ENCODE measurements at places on chromosomes 7 and 10. TPM values are rescaled to one million over a fixed set of nuclear protein-coding genes. Genes with fewer than 3 reads are reported as not detected.

The ARID5B gene
- 11.3 TPM for total RNA-seq

The ATE1 gene
- total RNA-seq, result 15.9 TPM

DNA sequence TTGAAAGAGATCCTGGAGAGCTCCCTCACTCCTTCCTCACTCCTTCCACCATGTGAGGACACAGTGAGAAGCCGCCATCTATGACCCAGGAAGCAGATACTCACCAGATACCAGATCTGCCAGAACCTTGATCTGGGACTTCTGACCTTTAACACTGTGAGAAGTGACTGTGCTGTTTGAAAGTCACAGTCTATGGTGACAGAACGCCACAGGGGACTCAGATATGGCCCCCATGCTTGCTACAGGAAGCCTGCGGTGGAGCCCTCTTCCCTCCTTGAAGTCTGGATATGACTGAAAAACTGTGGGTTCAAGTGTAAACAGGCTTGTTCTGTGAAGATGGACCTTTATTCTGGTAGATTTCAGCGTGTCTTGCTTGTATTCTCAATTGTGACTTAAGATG, 297.8 kb downstream of the KLF6 start:
- DNase-seq, result no peak

GRCh38 chr7:71261066-71261465, 129.1 kb downstream of the GALNT17 start:
- no peak for DNase-seq

DNA sequence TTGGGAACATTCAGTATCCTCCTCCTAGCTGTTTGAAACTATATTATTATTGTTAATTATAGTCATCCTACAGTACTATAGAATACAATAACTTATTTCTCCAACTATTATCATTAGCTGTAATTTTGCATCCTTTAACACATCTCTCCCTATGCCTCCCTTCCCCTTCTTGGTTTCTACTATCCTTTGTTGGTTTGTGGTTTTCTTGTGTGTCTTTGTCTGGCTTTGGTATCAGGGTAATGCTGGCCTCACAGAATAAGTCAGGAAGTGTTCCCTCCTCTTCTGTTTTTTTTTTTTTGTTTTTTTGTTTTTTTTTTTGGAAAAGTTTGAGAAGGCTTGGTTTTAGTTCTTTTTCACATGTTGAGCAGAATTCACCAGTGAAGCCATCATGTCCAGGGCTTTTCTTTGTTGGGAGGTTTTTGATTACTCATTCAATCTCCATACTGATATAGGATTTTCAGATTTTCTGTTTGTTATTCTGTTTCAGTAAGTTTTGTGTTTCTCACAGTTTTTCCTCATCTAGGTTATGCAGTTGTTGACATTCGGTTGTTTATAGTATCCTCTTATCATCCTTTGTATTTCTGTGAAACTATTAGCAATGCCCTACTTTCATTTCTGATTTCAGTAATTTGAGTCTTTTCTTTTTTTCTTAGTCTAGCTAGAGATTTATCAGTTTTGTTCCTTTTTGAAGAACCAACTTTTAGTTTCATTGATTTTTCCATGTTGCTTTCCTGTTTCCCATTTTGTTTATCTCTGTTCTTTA, 21.6 kb downstream of the C1GALT1 start:
- DNase-seq, result no peak

DNA sequence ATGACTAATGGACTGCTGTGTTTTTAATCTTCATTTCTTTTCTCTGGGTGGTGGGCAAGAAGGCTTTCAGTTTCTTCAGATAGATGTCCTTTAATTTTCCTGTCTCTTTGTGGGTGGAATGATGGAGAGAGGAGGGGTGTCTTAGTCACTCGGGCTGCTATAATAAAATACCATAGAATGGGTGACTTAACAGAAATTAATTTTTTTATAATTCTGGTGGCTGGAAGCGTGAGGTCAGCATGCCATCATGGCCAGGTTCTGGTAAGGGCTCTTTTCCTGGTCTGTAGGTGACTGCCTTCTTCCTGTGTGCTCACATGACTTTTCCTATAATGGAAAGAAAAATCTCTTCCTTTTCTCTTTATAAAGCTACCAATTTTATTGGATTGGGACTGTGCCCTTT, 6.3 kb downstream of the RSBN1L start:
- DNase-seq, result no peak

DNA sequence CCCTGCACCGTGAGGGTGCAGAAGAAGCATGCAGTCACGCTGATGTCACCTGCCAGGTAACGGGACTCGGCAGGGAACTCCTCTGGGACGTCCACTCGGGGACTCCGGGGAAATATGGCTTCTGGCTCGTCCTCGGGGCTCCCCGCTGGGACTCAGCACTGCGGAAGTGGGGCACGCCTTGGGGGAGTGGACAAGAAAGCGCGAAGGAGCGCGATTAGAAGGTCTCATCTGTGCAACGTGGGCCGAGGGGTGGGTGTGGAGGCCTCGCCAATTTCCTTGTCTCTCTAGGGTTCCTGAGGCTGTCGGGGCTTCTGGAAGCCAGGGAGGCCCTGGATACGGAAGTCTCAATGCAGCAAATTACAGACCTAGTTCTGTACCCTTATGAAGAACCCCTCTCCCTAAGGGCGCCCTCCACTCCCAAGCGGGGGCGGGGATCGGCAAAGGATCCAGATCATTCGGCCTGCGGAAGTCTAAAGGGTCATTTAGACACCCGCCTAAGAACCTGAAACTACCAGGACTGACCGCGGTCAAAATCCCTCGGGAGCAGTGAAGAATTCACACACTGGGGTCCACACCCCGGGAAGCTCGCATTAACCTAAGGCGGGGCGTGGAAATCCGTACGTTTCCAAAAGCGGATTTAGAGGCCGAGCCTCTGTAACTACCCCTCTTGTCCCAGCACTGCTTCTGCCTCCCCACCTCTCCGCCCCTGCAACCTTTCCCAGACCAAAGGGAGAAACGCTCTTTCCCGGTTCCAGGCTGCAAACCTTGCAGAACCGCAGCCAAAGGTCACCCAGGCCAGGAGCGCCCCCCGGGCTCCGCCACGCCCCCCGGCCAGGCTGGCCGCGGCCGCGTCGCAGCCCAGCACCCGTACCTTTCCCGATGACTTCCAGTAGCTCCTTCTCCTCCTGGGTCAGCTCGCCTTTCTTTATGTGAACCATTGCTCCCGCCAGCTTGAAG, 640 bp downstream of the ANKMY2 start:
- DNase-seq, result peak; percentile 63

DNA sequence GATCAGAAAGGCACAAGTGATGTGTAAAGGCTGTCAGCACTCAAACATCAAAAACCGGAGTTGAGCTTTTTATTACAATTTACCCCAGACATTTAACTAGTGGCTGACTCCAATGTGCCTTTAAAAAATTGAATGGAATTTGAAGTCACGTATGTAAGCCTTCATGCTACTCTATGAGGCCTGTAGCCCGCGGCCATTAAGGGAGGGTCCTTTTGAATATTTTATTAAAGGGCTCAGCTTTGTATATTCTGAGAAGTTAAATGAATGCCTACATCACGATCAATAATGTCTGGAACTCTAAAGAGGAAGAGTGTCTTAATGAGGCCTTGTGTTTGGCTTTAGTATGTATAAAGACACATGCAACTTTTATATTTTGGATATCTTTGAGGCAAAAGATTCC, 916.6 kb upstream of the CELF2 start:
- DNase-seq, result no peak

GRCh38 chr10:77419979-77420378, 217.6 kb downstream of the KCNMA1 start:
- no peak for DNase-seq

DNA sequence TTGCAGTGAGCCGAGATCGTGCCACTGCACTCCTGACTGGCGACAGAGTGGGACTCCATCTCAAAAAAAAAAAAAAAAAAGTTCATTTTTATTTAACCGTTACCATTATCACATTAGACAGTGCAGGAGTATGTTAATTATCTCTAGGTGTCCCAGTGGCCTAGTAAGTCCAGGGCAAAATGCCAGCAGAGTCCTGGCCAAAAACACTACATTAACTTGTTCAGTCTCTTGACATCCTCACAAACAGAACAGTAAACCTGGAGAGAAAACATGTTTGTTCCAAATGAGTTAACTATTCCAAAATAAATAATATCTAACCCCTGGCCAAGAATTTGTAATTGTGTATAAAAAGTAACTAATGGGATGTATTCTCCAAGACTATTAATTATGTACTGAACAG, 43.2 kb downstream of the PTPRZ1 start:
- no peak for DNase-seq

- DNase-seq, result no peak
Measured at GRCh38 chr7:75039166-75039565, 34.4 kb downstream of the RCC1L start.

GRCh38 chr7:33916357-33917081, 11.2 kb downstream of the BMPER start:
- DNase-seq, result no peak

DNA sequence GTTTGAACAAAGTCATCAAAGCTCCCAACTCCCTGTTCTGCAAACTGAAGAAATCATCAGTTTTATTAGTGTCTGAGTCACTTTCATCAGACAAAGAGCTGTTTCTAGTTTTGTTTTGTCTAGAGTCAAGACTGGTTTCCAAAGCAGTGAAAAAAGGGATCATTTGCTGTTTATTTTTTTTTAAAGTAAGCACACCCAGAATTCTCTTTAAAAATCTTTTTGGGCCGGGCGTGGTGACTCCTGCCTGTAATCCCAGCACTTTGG, 972.0 kb upstream of the CELF2 start:
- DNase-seq, result no peak

- DNase-seq, result no peak
Measured at GRCh38 chr7:156907656-156908055, 14.7 kb upstream of the LMBR1 start.

- no peak for DNase-seq
Measured at GRCh38 chr10:74156919-74157289, 5.9 kb downstream of the ADK start.

DNA sequence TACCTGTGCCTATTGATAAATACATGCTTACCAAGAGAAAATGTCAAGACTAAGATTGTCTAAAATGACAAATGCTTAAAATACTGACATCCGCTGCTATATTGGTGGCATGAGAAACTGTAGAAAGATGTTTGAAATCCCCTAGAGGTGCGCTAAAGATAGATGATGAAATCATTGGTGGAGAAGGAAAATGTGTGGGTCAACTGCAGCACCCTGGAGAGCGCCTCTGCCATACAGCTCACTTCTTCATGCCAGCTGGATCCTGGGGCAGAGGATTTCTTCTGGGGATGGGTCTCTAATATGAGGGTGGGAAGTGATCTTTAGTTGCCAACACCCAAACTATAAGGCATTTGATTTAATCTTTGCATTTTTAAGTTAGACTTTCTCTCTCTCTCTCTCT, 680.4 kb upstream of the POM121L12 start:
- no peak for DNase-seq

The LRRN3 gene
- under 0.01 TPM for total RNA-seq

The TET1 gene
- 2.4 TPM for total RNA-seq

DNA sequence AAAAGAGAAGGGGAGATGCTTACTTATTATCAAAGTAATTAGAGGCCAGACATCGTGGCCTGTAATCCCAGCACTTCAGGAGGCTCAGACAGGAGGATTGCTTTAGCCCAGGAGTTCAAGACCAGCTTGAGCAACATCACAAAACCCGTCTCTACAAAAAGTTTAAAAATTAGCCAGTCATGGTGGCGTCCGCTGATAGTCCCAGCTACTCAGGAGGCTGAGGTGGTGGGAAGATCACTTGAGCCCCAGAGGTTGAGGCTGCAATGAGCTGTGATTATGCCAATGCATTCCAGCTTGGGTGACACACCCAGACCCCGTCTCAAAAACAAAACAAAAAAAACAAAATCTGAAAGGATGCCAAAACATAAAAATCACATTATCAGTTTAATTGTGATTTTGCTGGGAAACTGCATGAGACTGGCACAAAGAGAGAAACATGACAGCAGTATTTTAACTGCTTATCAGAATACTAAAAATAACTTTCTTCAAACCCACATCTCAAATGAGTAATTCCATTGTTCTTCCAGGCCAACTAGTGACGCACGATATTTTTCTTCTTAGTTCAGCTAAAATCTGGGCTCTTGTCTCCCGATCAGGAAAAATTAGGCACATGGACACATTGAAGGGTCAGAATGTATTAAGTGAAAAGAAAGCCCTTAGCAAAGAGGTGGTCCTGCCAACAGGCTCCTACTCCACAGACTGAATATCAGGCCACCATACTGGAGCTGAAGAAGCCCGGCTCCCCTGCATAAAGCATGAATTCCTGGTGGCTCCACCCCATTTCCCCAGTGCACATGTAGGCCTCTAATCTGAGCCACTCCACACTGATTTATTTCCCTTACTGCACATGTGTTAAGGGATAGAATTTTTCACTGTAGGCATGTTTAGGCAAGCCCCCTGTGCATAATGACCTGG, 9.6 kb upstream of the CCM2 start:
- DNase-seq, result no peak

DNA sequence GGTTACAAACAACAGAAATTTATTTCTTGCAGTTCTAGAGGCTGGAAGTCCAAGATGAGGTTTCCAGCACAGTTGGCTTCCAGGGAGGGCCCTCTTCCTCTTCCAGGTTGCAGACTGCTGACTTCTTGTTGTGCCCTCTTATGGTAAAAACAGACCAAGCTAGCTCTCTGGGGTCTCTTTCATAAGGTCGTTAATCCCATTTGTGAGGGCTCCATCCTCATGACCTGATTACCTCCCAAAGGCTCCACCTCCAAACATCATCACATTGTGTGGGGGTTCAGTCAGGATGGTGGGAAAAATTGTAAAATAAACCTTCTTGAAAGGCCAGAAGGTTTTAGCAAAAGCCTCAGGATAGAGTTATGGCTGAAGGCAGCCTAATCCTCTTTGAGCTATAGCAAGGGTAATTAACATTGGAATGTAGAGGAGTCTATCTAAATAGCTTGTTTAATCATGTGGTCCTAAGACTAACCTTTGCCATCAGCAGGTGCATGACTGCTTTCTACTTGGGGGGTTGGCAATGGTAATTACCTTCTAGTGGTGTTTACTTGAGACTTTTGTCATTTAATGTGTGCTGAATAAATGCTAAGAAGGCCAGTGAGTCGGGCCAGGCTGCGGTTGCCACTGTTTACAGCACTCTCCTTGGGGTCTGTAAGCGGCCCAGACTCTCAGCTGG, 80.8 kb downstream of the PPP1R17 start:
- DNase-seq, result no peak

DNA sequence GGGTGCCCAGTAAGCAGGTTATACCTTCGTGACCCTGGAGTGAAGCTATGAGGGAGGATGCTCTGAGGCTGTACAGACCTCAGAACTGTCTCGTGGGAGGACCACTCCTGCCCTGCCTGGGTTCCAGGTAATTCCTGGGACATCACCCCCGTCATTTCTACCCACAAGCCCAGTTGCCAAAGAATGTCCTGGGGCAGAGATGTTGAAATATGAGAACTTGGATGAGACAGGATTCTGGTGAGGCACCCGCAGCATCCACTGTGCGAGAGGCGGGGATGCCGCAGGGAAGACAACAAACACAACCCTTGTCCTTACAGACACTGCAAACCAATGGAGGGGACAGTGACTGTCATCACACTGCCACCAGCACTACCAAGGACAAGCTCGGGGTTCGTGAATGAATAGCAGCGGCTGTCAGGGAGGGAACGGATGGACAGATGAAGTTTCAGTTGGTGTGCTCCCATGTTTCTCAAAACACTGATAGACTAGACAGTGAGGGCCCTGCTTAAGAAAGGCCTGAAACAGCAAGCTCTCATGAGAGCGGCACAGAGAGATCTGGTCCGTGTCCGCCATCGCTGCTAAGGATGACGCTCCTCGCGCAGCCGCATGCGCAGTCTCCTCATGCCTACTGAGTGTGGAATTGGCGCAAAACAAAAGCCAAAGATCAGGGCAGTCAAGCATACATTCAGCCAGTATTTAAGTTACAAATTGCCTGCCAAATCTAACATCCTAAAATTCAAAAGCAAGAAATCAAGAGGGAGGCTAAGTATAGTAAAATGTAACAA, 82.0 kb upstream of the RHEB start:
- DNase-seq, result no peak

The NUTM2E gene
- total RNA-seq, result under 0.01 TPM

GRCh38 chr10:117578999-117579590, 36.5 kb downstream of the EMX2 start:
- DNase-seq, result no peak

The SYT15 gene
- total RNA-seq, result 0.27 TPM
